ENCODE measurements at places on chromosomes 3 and 15. TPM values are rescaled to one million over a fixed set of nuclear protein-coding genes. Genes with fewer than 3 reads are reported as not detected.

The ALDH1L1 gene
- 26.8 TPM for total RNA-seq

DNA sequence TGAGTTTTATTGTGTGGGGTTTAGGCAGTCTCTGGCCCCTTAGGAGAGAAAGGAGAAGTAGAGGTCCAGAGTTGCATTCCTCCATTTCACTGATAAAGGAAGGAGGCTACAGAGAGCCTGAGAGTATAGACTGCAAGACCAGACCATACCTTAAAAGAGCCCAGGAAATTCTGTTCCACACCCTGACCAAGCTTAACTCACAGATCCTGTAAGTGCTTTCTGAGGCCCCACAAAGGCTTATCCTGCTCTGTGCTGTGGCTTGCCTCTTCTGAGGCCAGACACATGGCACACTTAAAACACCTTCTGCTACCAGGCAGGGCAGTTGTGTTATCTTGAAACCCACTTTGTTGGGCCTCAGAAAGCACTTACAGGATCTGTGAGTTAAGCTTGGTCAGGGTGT, 39.2 kb upstream of the LEKR1 start:
- no peak for DNase-seq

DNA sequence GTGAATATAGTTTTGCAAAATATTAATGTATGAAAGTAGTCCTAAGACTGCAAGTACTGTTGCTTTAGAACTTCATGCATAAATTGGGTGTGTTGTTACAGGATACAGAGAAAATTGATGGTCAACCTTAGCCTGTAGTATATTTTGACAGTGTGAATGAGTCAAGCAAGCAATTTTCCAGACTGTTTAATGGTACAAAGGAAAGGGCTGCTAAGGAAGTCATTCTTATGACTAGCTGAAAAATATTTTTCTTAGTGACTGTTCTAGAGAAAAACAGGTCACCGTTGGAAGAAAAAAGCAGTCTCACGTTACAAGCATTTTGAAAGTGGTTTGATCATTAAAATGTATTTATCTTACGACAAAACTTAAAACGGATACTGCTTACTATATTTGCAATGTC, 49.2 kb downstream of the MBNL1 start:
- DNase-seq, result no peak

- DNase-seq, result peak; percentile 95
Measured at GRCh38 chr3:64685800-64686445, 1.9 kb downstream of the ADAMTS9 start.

DNA sequence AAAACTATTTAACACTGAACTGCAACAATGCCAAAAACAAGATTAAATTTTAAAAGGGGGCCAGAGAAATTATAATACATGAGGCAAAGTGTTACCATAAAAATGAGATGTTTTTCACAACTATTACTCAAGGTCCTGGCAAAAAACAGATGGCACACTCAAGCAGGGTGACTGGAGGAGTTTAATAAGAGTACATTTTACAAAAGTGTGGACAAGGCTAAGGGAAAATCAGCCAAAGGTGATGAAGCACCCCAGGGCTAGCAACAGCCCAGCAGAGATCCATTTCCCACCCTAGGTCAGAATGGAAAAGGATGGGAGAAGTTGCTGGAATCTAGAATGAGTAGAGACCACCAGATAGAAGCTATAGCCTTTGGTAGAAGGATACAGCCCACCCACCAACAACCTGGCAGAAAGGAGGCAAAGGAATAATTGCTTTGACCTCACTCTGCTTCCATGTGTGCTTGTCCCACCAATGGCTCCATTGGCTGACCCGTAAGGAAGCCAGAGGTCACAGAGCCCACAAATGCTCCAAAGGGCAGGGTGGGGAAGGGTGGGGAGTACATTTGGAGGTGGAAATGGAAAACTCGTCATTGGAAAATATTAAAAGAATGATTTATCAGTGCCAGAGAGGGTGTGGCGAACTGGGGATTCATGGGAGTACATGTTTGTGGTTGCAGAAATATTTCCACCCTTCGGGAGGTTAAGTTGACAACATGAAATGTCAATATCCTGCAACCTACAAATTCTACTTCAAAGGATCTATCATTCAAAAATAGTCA, 161.0 kb upstream of the UBE2E2 start:
- DNase-seq, result no peak

DNA sequence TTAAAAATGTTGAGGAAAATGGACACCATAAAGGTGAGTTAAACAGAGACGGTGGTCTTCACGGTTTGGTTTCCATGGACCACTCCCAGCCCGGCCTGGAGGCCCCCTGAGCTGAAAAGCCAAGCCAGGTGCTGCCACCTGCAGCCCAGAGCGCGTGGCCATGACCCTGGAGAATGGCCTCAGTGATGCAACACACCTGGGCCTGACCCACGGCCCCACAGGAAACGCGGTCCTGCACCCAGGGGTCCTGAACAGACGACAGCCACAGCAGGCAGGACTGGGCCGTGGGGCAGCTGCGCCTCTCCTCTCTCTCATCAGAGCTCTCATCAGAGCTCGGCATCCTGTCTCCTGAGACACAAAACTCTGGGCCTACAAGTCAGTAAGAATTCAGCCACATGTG, 64.1 kb downstream of the NIPA2 start:
- DNase-seq, result no peak

DNA sequence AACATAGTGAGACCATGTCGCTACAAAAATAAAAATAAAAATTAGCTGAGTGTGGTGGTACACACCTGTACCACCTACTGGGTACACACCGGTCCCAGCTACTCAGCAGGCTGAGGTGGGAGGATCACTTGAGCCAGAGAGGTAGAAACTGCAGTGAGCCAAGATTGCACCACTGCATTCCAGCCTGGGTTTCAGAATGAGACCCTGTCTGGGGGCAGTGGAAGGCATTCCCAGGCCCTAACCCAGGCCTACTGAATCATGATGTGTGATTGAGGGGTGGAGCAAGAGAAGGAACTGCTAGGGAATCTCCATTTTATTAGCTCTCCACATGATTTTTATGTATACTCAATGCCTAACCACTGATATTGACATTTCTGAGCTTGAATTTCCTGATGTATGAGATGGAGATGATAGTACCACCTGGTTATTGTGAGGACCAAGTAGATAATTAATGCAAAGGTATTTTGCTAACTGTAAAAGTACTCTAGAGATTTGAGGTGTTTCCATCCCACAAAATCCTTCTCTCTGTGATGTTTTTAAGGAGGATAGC, 169.5 kb upstream of the UMPS start:
- DNase-seq, result no peak
